NAMALWA (cell line): ENCODE measurements at places on chromosomes 11 and 22.

GRCh38 chr11:66258473-66258893 lies 10.0 kb upstream of the RAB1B start:
- DNase-seq, result no peak

DNA sequence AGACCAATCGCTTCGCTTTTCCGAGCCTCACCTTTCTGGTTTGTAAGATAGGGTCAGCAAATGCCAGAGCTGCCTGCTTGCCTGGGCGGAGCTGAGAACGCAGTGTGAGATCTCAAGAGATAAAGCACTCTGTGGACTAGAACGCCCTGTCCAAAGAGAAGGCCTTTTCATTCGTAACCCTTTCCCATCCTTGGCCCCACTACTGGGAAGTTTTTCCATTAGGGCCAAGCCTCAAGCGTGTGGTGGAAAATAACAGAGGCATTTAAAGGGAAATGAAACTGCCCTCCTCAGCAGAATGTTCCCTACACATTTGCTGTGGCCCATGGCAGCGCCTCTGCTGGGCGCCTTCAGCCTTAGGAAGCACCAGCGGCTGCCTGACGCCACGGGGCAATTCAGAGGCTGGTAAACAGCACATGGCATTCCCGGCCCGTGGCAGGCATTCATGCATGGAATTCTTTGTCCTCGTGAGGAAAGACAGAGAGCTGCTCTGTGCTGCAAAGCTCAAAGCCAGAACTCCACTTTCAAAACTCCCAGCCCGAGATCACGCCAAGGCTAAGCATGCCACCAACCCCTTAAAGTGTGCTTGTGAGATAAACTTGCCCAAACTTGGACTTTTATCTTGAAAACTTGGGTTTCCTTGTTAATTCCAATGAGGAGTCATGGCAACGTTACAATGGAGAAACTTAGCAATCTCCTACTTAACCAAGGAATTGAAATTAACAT lies 38.1 kb downstream of the AHNAK start:
- DNase-seq, result peak; percentile 15

- no peak for DNase-seq
Observed at GRCh38 chr22:37363261-37363992, 63.9 kb downstream of the ELFN2 start.

GRCh38 chr11:115409691-115410220 lies 94.5 kb downstream of the CADM1 start:
- no peak for DNase-seq

DNA sequence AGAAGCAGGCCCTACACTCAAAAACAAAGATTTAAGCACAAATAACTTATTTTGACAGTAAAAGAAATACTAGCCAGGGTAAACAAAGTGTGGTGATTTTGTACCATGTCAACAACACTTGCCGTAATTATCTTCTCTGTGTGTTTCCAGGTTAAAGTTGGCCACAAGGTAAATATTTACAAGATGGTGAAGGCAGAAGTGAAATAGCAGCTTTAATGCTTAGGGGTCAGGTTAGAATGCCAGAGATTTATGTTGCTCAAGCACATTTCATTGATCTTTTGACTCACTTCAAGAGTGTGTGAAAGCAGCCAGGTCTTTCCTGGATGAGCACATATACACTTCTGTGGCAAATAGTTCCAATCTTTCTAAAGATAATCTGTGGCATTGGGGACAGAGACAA lies 270.2 kb upstream of the LUZP2 start:
- no peak for DNase-seq

GRCh38 chr22:24758164-24758799 lies 16.2 kb downstream of the PIWIL3 start:
- peak; percentile 68 for DNase-seq

- no peak for DNase-seq
Observed at GRCh38 chr11:46039990-46040389, 81.3 kb downstream of the PHF21A start.

DNA sequence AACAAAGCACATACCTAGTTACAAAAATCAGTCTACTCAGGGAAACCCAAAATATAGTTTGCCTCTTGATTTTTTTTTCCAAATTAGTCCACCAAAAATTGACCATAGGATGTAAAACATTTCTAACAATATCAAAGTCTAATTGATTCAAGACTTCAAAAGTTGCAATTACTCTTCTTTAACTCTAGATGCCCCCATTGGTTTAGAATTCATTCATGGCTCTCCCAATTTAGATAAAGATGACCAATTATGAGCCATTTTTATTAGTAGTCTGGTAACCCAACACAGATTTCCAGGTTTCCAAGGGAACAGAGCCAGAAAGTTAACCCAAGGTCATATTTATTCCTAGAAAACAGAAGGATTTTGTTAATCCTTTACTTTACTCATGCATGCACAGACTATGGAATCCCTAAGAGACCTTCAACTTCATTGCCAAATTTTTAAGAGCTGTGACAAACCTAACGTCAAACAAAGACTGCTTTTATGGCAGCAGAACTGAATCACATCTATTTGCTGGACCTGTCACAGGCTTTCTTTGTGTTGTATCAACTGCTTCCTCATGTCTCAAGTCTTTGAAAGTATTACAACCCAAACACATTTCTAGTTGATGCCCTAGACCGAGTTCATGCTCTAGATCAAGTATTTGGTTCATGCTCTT lies 55.3 kb downstream of the C22orf42 start:
- peak; percentile 37 for DNase-seq
